ENCODE measurements at places on chromosomes 16 and 17. TPM values are rescaled to one million over a fixed set of nuclear protein-coding genes. Genes with fewer than 3 reads are reported as not detected.

- DNase-seq = no peak
Measured at GRCh38 chr16:4017807-4018206, 98.4 kb downstream of the ADCY9 start.

GRCh38 chr17:59074494-59074893 lies 32.2 kb downstream of the TRIM37 start:
- DNase-seq = peak; percentile 51

DNA sequence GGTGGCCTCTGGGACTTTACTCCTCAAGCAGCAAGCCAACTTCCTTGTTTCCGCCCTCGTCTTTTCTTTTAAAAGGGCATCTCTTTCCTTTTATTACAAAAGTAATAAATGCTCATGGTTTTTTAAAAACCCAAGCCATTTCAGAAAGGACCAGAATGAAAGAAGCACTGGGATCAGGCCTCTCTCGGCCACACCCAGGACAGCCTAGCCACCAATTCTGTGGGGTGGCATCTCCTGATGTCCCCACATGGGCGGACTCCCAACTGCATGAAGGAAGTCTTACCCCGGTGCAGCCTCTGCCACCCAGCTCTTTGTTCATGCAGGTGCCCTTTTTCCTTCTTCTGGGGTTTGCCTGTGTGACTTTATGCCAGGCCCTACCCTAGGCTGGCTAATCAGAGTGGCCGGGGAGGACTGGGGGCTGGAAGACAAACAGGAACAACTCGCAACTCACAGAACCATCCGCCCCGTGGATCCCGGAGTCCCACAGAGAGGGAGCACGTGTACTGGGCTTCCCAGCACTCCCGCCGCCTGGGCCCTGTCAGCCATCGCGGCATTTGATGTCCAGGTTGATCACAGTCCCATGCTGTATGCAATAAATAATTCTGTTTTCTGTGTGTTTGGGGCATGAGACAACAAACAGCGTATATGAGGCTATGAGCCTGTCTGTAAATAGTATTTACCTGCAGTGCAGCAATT lies 2.6 kb upstream of the RASD1 start:
- no peak for DNase-seq

DNA sequence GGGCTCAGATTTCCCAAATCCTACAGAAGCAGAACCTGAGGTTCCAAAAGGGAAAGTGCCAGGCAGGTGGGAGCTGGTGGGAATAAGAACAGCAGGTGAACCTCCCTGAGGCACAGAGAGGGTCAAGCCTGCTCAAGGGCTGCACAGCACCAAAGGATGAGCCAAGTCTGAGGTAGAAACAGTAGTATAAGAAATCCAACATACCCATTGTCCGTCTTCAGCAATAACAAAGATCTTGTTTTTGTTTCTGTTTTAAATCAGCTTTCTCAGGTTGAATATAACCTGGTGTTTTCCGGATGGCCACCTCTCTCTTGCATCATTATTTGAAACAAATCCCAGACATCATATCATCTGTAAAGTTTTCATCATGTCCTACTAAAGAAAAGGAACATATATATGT lies 10.6 kb upstream of the CES3 start:
- no peak for DNase-seq

DNA sequence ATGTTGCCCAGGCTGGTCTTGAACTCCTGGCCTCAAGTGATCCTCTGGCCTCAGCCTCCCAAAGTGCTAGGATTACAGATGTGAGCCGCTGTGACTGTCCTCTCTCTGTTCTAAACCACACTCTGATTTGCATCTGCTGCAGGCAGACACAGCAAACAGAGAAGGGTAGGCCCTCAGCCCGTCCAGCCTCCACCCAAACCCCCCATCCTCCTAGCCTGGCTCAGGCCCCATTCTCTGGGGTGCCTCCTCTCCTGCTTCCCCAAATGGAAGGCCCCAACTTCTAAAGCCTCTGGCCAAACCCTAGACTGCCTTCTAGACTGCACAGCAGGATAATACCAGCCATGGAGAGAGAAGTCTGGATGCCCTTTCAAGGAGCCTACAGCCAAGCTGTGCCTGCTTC lies 4.1 kb upstream of the GFAP start:
- no peak for DNase-seq

DNA sequence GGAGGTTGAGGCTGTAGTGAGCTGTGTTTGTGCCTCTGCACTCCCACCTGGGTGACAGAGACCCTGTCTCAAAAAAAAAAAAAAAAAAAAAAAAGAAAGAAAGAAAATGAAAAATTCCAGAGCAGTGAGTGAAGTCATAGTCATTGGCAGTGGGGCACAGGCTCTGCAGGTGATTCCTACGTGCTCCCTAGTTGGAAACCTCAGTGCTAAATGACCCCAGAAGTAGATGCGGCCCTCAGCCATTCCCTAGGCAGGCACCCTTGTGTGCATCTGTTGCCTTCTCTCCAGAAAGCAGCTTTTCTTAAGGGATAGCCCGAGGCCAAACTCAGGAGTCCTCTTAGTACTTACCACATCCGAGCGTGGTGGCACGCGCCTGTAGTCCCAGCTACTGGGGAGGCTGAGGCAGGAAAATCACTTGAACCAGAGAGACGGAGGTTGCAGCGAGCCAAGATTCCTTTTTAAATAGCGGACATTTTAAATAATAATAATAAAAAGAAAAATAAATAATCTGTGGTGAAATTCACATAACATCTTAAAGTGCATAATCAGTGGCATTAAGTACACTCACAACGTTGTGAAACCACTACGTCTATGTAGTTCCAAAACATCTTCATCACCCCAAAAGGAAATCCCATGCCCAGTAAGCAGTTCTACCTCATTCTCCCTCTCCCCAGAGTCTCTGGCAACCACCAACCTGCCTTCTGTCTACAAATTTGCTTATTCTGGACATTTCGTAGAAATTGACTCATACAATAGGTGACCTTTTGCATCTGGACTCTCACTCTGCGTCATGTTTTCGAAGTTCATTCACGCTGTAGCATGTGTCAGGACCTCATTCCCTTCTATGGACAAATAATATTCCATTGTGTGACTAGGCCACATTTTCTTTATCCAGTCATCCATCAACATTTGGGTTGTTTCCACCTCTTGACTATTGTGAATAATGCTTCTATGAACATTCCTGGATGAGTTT lies 12.5 kb upstream of the SPHK1 start:
- peak; percentile 100 for DNase-seq

DNA sequence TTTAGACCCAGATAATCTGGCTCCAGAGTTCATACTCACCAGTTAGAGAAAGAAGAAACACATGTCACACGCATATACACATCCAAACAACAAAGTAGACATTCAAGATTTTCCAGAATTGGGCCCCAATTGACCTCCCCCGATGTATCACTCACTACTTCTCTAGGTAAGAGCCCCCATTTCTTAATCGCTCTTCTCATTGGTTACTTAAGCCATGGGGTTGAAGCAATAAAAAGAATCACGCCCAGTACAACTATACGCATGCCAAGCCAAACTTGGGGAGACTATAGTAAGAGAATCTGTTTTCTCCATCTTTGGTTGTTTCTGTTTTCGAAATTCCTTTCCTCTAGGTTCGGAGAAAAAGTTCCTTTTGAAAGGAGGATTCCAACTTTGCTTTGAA lies 565 bp downstream of the DDX52 start:
- DNase-seq = peak; percentile 49

DNA sequence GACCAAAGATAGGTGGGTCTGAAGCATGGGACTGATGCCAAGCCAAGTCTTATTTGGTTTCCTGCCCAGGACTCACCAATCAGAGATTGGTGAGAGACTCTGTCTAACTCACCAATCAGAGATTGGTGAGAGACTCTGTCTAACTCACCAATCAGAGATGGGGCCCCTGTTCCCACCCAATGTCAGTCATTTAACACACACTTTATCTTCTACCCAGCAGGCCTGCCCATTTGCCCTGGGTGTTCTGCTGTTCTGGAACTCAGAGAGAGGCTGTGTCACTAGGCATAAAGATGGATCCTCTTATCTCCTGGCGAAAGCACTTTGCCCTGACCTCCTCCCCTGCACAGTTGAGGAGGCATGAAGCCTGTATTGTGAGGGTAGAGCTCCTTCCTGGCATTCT lies 5.4 kb upstream of the RHOT1 start:
- no peak for DNase-seq

GRCh38 chr16:11604783-11605563 lies 18.3 kb upstream of the LITAF start:
- DNase-seq = peak; percentile 85

GRCh38 chr16:64751906-64752305 lies 370.0 kb downstream of the CDH11 start:
- peak; percentile 16 for DNase-seq

GRCh38 chr16:48978501-48978900 lies 303.1 kb downstream of the CBLN1 start:
- no peak for DNase-seq

DNA sequence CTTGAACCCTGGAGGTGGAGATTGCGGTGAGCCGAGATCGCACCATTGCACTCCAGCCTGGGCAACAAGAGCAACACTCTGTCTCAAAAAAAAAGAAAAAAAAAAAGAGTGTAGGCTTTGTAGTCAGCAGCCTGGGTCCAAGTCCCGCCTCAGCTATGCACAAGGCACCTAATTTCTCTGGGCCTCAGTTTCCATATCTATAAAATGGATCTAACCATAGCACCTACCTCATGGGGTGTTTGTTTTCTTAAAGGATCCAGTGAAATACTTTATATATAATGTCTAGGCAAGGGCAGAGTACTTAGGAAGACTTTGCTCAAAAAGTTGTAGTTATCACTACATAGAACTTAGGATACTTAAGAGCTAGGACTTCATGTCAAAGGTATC lies 45.4 kb upstream of the NFAT5 start:
- DNase-seq = no peak

- no peak for DNase-seq
Measured at GRCh38 chr16:82583422-82583821, 43.3 kb upstream of the CDH13 start.

GRCh38 chr17:6085812-6086211 lies 15.6 kb downstream of the WSCD1 start:
- no peak for DNase-seq

GRCh38 chr17:32849879-32850278 lies 27.0 kb downstream of the MYO1D start:
- no peak for DNase-seq

DNA sequence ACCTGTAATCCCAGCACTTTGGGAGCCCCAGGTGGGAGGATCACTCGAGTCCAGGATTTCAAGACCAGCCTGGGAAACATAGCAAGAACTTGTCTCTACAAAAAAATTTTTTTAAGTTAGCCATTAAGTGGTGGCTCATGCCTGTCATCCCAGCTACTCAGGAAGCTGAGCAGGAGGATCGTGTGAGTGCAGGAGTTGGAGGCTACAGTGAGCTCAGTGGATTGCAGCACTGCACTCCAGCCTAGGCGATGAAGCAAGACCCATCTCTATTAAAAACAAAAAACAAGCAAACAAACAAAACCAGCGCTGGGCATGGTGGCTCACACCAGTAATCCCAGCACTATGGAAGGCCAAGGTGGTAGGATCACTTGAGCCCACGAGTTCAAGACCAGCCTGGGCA lies 38.0 kb downstream of the HEATR3 start:
- DNase-seq = peak; percentile 33

Gene CA4
- not detected for total RNA-seq

Gene RIPOR1
- 19.5 TPM for total RNA-seq

Gene C16orf92
- total RNA-seq = not detected

Gene KRT24
- total RNA-seq = not detected

All from fibroblast of lung (primary cell).